ENCODE measurements at places on chromosomes 5 and 9.

DNA sequence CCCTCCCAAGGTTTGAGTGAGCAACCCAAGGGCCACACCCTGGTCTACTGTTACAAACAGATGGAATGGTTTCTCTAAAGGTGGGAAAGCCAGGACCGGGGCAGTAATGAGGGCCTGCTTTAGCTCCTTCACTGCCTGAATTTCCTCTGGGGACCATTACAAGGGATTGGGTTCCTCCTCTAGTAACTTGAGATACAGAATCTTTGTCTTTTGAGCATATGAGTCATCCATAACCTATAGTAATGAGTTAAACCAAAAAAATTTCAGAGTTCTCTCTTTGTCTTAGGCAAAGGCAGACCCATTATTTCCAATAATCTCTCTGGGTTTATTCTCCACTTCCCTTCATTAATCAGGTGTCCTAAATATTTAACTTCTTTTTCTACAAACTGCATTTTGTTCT, 618.8 kb downstream of the HINT1 start:
- DNase-seq, result no peak

GRCh38 chr5:40801771-40802562, 3.8 kb upstream of the PRKAA1 start:
- no peak for DNase-seq

GRCh38 chr5:38431242-38431853, 125.1 kb downstream of the LIFR start:
- DNase-seq, result no peak

DNA sequence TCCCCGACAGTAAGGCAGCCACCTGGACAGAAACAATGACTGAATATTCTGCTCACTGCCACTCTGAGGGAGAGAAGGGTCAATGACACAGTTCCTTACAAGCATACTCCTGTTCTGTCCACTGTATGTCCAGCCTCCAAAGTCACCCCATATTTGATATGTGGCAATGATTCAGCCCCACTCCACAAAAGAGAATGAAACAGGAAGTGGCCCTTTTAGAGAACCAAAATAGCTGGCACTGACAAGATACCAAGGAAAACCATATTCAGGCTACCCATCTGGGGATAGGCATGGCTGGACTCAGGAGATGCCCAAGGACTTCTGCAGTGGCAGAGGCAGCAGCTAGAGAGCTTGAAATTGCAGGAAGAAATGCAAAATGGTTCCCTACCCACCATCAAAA, 12.8 kb upstream of the GFRA3 start:
- DNase-seq, result no peak

DNA sequence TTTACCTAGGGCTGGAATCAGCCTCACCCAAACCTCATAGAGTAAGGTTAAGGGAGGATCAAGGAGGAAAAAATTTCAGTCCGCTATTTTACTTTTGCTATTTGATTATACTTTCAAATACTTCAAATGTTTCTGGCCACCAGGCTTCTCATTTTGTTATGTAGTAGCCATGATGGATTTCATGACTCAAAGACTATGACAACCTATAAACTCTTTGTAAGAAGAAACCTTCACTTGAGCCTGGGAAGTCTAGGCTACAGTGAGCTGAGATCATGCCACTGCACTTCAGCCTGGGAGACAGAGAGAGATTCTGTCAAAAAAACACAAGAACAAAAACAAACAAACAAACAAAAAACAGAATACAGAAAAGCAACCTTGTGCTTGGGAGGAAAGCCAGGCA, 293.6 kb upstream of the TNC start:
- DNase-seq, result no peak

- no peak for DNase-seq
These were observed 436.1 kb upstream of the ADAMTS16 start for GRCh38 chr5:4703931-4704458.

GRCh38 chr5:132220491-132220890, 7.2 kb downstream of the P4HA2 start:
- no peak for DNase-seq

GRCh38 chr5:143403593-143404415, at the start of gene NR3C1:
Gene NR3C1, minus strand, starts transcription at chr5:143403686. Its CDS starts 2,847 bp downstream, at chr5:143400839.
- DNase-seq, result peak; percentile 59

- no peak for DNase-seq
These were observed 189.5 kb downstream of the ADAMTS6 start for GRCh38 chr5:65292196-65292595.

DNA sequence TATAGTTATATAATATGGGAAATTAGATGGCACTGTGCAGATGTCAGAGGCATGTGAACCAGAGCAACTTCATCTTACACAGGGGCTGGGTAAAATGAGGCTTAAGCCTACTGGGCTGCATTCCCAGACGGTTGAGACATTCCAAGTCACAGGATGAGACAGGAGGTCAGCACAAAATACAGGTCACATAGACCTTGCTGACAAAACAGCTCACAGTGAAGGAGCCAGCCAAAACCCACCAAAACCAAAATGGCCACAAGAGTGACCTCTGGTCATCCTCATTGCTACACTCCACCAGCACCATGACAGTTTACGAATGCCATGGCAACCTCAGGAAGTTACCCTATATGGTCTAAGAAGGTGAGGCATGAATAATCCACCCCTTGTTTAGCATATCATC, 479.4 kb downstream of the TLR4 start:
- DNase-seq, result no peak

- DNase-seq, result no peak
These were observed 185.6 kb downstream of the EFNA5 start for GRCh38 chr5:107485184-107485583.

DNA sequence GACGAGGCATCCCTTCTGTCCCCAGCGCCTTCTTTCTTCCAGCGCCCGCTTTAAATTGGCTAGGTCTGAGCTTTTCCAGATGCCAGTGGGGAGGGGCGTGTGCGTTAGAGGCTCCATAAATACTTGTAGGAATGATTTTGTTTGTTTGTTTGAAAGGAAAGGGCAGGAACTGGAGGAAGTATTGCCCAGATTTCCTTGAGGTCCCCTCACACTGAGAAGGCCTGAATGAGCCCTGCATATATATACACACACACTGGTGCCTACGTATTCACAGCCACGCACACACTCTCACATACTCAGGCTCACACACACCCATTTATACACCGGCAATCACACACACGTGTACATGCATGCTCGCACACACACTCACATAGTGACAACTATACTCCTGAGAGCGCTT, 1.0 kb upstream of the SLIT3 start:
- DNase-seq, result no peak

All from NCI-H510A (cell line).